NCI-H1092 (cell line): ENCODE measurements at places on chromosomes 7 and 10.

- DNase-seq = no peak
These were observed 186.9 kb downstream of the SND1 start for GRCh38 chr7:127838816-127839415.

GRCh38 chr7:143361552-143362130 lies 872 bp downstream of the FAM131B start:
- DNase-seq = no peak

DNA sequence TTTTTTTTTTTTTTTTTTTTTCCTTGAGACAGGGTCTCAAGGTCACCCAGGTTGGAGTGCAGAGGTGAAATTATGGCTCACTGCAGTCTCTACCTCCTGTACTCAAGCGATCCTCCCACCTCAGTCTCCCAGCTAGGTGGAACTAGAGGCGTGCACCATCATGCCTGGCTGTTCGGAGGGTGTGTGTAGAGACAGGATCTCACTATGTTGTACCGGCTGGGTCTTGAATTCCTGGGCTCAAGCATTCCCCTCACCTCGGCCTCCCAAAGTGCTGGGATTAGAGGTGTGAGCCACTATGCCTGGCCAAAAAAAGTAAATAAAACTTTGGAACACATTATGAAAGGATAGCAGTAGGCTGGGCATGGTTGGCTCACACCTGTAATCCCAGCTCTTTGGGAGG lies 39.6 kb upstream of the TNPO3 start:
- DNase-seq = no peak

DNA sequence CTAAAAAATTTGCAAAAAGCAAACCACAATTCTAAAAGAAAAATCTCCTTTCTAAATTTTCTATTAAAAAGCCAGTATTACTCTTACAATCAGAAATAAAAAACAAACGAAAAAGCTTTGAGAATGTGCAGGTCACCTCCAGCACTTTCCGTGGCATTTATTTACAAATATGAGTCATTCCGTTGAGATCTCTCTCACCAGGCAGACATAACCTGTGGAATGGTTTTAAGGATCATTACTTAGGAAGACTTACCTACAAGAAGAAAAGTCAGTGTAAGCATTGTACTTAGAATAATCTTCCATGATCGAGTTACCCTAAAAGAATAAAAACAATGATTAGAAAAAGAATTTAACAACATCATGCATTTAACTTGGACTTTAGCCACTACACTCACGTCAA lies 3.3 kb downstream of the SUN3 start:
- no peak for DNase-seq

DNA sequence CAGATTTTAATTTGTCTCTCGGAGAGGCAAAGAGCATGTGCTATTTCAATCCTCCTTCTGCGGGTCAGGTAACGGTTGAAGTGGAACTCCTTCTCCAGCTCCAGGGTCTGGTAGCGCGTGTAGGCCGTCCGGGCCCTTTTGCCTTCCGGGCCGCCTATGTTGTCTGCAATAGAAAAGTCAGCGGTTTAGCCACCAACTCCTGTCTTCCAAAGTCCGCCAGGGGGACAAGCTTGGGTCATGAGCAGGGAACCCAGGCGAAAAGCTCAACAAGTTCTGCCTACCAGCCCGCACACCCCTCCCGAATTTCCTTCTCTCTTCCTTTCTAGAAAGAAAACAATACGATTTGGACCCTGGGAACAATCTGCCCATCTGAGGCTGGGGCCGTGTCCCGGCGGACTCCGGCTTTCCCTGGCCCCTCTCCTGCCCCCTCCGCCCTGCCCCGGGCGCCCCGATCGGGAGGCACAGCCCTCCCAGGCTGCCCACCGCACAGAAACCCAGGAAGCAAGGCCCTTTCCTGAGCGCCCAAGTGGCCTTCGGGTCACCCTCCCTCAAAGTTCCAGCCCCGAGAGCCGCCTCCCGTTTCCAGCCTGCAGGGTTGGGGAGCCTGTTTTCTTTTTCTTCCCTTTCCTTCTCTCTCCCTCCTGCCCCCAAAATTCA lies 1.4 kb downstream of the HOXA5 start:
- no peak for DNase-seq

DNA sequence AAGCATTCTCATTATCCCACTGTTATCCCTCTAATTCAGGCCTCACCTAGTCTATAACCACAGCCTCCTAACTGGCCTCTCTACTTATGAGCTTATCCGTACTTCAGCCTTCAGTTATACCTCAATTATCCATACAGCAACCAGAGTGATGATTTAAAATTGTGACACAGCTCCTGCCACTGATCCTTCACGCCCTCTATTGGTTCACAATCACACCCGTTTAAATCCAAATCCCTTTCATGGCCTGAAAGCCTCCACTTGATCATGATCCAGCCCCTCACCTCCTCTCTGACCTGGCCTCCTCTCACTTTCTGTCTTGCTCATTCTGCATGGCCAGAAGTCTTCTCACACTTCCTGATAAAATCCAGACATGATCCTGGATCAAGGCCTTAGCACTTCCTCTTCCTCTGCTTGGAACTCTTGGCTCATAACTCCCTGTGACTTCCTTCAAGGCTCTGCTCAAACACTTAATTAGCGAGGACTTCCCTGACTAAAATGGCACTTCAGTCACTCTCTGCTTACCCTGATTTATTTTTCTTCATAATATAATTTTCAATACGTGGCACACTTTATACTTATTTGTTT lies 19.0 kb upstream of the TMEM26 start:
- DNase-seq = no peak

DNA sequence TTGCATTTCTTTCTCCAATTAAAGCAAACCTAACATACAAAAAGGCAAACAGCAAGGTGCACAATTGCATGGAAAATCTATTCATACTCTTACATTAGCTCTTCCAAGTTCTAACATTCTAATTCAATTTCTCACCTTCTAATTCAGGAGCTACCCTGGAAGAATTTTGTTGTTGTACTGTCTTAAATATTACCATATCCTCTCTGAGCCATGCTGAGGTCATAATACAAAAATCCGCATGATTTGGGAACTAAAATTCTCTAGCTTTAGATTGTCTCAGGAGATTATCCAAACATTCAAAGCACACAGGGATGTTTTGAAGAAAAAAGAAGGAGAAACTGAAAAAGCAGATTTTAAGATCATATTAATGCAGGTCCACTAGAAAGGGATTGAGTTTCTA lies 229.9 kb downstream of the KIAA1217 start:
- DNase-seq = no peak

DNA sequence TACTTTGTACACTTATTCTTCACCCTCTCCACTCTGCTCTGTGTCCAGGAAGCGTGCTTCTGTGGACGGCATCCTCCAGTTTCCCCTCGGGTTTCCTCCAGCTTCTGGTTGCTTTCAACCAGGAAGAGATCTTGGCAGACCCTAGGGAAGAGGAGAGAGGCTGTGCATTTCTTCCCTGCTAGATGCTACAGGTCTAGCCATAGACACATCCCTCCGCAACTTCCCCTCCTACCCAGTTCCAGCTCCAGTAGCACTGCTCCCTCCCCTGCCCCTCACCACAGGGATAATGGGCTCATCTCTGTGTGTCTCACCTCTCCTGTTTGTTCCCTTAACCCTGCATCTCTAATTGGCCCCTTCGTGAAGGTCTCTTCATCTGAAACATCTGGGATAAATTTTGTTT lies 16.3 kb downstream of the TLL2 start:
- no peak for DNase-seq

DNA sequence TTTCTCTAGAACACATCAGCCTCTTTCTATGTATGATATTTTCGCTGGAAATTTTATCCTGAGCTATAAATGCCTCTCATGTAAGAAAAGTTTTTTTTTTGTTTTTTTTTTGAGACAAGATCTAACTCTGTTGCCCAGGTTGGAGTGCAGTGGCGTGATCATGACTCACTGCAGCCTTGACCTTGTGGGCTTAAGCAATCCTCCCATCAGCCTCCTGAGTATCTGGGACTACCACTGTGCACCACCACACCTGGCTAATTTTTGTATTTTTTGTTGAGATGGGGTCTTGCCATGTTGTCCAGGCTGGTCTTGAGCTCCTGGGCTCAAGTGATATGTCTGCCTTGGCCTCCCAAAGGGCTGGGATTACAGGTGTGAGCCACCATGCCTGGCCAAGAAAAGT lies 80.4 kb downstream of the ADK start:
- no peak for DNase-seq

DNA sequence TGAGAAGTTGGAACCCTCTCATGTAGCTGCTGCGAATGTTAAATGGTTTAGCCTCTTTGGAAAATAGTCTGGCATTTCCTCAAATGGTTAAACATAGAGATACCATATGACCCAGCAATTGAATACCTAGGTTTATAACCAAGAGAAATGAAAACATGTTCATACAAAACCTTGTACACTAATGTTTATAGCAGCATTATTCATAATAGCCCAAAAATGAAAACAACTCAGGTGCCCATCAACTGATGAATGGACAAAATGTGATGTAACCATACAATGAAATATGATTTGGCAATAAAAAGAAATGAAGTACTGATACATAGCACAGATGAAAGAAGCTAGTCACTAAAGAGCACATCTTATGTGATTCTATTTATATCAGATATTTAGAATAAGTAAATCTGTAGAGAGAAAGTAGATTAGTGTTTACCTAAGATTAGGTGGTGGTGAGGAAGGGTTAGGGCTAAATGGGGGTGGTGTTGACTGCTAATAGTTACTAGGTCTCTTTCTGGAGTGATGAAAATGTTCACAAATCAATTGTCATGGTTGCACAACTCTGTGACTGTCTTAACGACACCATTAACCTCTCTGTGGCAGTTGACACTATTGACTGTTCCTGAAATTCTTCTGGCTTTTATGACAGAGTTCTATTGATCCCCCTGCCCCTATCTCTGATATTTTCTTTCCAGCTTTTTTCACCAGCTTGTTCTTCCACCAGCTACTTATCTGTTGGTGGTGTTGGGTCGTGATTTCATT lies 35.2 kb downstream of the VCL start:
- no peak for DNase-seq
